Lower leg skin (tissue), 4 donors: ENCODE measurements at places on chromosomes 7 and 10. TPM values are rescaled to one million over a fixed set of nuclear protein-coding genes. Genes with fewer than 3 reads are reported as not detected.

TMEM26 gene
- 0.07 TPM for total RNA-seq

RNLS gene
- total RNA-seq = 13.0 TPM

ZCCHC24 gene
- 16.8 TPM for total RNA-seq

ZNF727 gene
- 2.1 TPM for total RNA-seq

CDHR3 gene
- 2.4 TPM for total RNA-seq

ZNF3 gene
- total RNA-seq = 16.4 TPM

CYP3A4 gene
- 3.8 TPM for total RNA-seq

DDC gene
- total RNA-seq = not detected

ACTR3C gene
- total RNA-seq = 12.3 TPM

ACBD7 gene
- total RNA-seq = not detected

TUBAL3 gene
- not detected for total RNA-seq

EZH2 gene
- 16.3 TPM for total RNA-seq

FOXI2 gene
- total RNA-seq = 0.11 TPM

SLC18A3 gene
- not detected for total RNA-seq

AQP1 gene
- 67.7 TPM for total RNA-seq

GPR146 gene
- 33.0 TPM for total RNA-seq

BTBD16 gene
- total RNA-seq = 2.7 TPM
